Stimulated activated CD4-positive, alpha-beta T cell treated with anti-CD3 and anti-CD28 coated beads, Interleukin-4, amount 100 ng/mL, for 1 hour (primary cell): ENCODE measurements at places on chromosomes 12 and 14.

GRCh38 chr14:93183596-93184317, 940 bp downstream of the MOAP1 start:
- DNase-seq: no peak

GRCh38 chr14:98503086-98503815, 768.7 kb downstream of the BCL11B start:
- DNase-seq: no peak

DNA sequence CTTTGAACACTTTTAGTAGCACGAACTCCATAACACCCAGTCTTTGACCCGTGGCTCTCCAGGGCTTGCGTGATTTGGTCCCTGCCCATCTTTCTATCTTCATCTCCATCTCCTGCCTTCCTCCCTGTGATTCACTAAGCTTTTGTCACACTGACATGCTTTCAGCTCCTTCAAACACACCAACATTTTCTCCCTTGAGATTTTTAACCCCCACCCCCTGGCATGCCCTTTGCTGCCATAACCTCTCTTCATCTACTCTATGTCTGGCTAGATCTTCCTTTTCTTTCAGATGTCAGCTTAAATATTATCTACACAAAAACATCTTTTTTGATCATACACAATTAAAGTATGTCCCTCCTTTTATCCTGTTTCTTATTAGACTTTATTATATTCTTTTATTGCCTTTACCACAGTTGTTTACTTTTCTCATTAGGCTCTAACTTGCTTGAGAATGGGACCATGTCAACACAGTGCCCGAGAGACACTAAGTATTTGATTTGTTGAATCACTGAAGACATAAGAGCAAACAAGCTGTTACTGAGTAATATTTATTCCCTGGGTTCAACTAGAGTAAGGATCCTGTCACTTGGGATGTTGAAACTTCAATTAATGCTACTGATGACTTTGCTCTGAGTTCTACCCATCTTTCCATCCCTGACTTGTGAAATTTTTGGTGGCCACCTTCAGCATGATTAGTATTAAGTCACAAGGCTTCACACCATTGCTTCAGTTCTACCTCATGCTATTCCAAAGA, 387.3 kb downstream of the LRIG3 start:
- no peak for DNase-seq

GRCh38 chr12:6434205-6435140, 10.3 kb upstream of the CD27 start:
- no peak for DNase-seq

DNA sequence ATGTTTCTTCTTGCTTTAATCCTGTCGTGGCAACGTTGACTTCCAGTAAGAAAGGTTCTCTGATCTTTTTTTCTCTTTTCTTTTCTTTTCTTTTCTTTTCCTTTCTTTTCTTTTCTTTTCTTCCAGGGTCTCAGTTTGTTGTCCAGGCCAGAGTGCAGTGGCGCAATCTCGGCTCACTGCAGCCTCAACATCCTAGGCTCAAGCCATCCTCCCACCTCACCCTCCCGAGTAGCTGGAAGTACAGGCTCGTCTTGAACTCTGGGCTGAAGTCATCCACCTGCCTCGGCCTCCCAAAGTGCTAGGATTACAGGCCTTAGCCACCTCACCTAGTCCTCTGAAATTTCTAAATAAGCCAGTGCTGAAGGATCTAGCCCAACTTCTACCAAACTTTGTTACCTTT, 1.3 kb upstream of the MAP3K9 start:
- DNase-seq: no peak

GRCh38 chr14:73887694-73888459, 1.2 kb downstream of the ZNF410 start:
- no peak for DNase-seq

GRCh38 chr12:79933532-79934264, 1.2 kb downstream of the PPP1R12A start:
- no peak for DNase-seq

GRCh38 chr12:79057540-79057939, 193.0 kb downstream of the SYT1 start:
- DNase-seq: no peak

- no peak for DNase-seq
These were observed 114.8 kb downstream of the SNAPC1 start for GRCh38 chr14:61877035-61877390.

DNA sequence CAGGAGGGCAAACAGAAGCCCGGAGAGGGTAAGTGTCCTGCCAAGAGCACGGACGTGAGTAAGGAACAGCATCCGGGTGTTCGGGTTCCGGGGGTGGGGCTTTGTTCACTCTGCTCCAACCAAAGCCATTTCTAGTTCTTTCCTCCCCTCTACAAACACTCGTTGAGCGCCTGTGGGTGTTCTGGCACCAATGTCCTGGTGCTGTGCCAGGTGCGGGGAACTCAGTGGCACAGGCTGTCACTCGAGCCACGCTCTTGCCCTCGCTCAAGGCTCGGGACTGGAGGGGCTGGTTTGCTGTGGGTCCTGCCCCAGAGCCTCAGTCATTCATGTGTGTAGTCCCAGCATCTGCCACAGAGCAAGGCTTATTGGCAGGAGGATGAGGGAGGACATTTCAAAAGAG, 157.5 kb downstream of the CALM1 start:
- DNase-seq: no peak

- DNase-seq: no peak
These were observed 13.6 kb upstream of the TEX22 start for GRCh38 chr14:105384605-105385321.
